ENCODE measurements at places on chromosomes 7 and 10. TPM values are rescaled to one million over a fixed set of nuclear protein-coding genes. Genes with fewer than 3 reads are reported as not detected.

TMEM229A gene
- total RNA-seq, result not detected

PCBD1 gene
- total RNA-seq, result 21.6 TPM

LIPK gene
- not detected for total RNA-seq

MMRN2 gene
- 1.5 TPM for total RNA-seq

SMKR1 gene
- not detected for total RNA-seq

CYP2C19 gene
- total RNA-seq, result not detected

FZD8 gene
- total RNA-seq, result 6.0 TPM

TBC1D12 gene
- total RNA-seq, result 9.2 TPM

HOXA7 gene
- not detected for total RNA-seq

TMEM140 gene
- total RNA-seq, result 12.0 TPM

WEE2 gene
- not detected for total RNA-seq

POLR3A gene
- 14.3 TPM for total RNA-seq

DOCK1 gene
- 97.9 TPM for total RNA-seq

All from bronchial smooth muscle cell (primary cell).